ENCODE measurements at places on chromosomes 2 and 18. TPM values are rescaled to one million over a fixed set of nuclear protein-coding genes. Genes with fewer than 3 reads are reported as not detected.

The LBX2 gene
- total RNA-seq: 3.0 TPM

The CHST9 gene
- 0.21 TPM for total RNA-seq

DNA sequence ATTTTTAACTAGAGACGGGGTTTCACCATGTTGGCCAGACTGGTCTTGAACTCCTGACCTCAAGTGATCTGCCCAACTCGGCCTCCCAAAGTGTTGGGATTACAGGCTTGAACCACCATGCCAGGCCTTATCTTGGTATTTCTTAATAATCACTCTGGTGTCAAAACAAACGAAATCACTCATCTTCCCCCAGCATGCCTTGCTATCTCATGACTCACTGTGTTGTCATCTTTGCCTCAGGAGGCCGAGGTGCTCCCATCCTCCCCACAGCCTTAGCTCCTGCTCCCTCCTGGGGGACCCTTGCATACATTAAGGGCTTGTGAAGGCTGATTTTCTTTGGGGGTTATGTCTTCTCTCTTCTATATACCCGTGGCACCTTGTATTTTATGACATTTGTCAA is 250.1 kb upstream of the DPP10 start:
- H3K4me1 ChIP-seq: no peaks in the 10 kb centered on the region
- no peak overlapping the region for H3K27ac ChIP-seq
- no peaks in the 10 kb centered on the region for H3K36me3 ChIP-seq

GRCh38 chr2:161898633-161899032 is 175.4 kb downstream of the DPP4 start:
- no peak overlapping the region for H3K27ac ChIP-seq
- DNase-seq: no peak
- no peaks in the 10 kb centered on the region for H3K4me1 ChIP-seq
- no peaks in the 10 kb centered on the region for H3K27me3 ChIP-seq
- no peak overlapping the region for H3K4me3 ChIP-seq

GRCh38 chr2:58484221-58484620 is 243.1 kb upstream of the FANCL start:
- H3K27ac ChIP-seq: no peak overlapping the region
- H3K27me3 ChIP-seq: no peaks in the 10 kb centered on the region
- no peak overlapping the region for H3K4me3 ChIP-seq
- DNase-seq: no peak
- no peaks in the 10 kb centered on the region for H3K36me3 ChIP-seq

- no peaks in the 10 kb centered on the region for H3K27me3 ChIP-seq
- H3K27ac ChIP-seq: no peak overlapping the region
- no peak for DNase-seq
- no peaks in the 10 kb centered on the region for H3K36me3 ChIP-seq
- no peaks in the 10 kb centered on the region for H3K4me1 ChIP-seq
Observed at GRCh38 chr2:49189512-49190225, 35.4 kb upstream of the FSHR start.

- no peaks in the 10 kb centered on the region for H3K27me3 ChIP-seq
- no peaks in the 10 kb centered on the region for H3K36me3 ChIP-seq
- no peak for DNase-seq
- peaks cover 3% of the 10 kb centered on the region for H3K4me1 ChIP-seq
Observed at GRCh38 chr2:11396467-11397445, 52.3 kb upstream of the ROCK2 start.

GRCh38 chr2:9547262-9547991 is 8.2 kb downstream of the ADAM17 start:
- H3K4me1 ChIP-seq: peaks cover 40% of the 10 kb centered on the region
- H3K4me3 ChIP-seq: no peak overlapping the region
- no peak for DNase-seq
- H3K27me3 ChIP-seq: no peaks in the 10 kb centered on the region
- no peak overlapping the region for H3K27ac ChIP-seq
- H3K36me3 ChIP-seq: peaks cover 6% of the 10 kb centered on the region

DNA sequence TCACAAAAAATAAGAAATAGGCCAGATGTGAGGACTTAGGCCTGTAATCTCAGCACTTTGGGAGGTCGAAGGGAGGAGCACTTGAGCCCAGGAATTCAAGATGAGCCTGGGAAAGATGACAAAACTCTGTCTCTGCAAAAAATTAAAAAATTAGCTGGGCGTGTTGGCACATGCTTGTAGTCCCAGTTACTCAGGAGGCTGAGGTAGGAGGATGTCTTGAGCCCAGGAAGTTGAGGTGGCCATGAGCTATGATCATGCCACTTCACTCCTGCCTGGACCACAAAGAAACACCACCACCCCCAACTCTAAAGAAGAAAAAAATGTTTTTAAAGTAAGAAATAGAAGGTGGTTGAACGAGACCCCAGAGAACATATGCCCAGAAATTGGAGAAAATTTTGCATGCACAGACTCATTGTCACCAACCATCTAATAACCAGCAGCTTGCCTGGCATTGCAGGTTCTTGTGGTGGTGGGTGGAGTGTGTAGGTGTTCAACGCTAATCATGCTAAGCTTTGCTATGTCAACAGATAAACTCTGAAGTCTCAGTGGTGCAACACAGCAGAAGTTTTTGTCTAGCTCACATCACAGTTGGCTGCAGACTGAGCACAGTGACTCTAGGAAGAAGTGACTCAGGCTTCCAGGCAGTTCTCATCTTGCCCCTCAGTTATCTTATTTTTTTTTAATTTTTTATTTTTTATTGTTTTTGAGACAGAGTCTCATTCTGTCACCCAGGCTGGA is 18.6 kb downstream of the ARL4C start:
- H3K27me3 ChIP-seq: no peaks in the 10 kb centered on the region
- no peak for DNase-seq
- H3K36me3 ChIP-seq: no peaks in the 10 kb centered on the region
- H3K4me1 ChIP-seq: no peaks in the 10 kb centered on the region
- no peak overlapping the region for H3K4me3 ChIP-seq

GRCh38 chr18:3383381-3383915 is 66.5 kb upstream of the TGIF1 start:
- H3K4me3 ChIP-seq: no peak overlapping the region
- H3K36me3 ChIP-seq: no peaks in the 10 kb centered on the region
- H3K27ac ChIP-seq: no peak overlapping the region
- DNase-seq: no peak
- no peaks in the 10 kb centered on the region for H3K27me3 ChIP-seq

GRCh38 chr2:33291278-33292013 is 185.0 kb upstream of the RASGRP3 start:
- H3K4me3 ChIP-seq: no peak overlapping the region
- H3K27ac ChIP-seq: peak overlapping the region; percentile 88
- DNase-seq: no peak
- H3K4me1 ChIP-seq: peaks cover 28% of the 10 kb centered on the region

GRCh38 chr2:159797543-159798375 is at the start of gene CD302:
Gene CD302, minus strand, starts transcription at chr2:159798208. Its CDS starts 10 bp downstream, at chr2:159798198.
- peak; percentile 84 for DNase-seq
- H3K4me1 ChIP-seq: peaks cover 14% of the 10 kb centered on the region
- no peaks in the 10 kb centered on the region for H3K27me3 ChIP-seq
- peak within 1 kb of the TSS; percentile 98 for H3K4me3 ChIP-seq
- no peaks in the 10 kb centered on the region for H3K36me3 ChIP-seq

GRCh38 chr18:51569153-51569552 is 371.7 kb upstream of the MEX3C start:
- no peak overlapping the region for H3K27ac ChIP-seq
- H3K36me3 ChIP-seq: no peaks in the 10 kb centered on the region
- DNase-seq: no peak
- H3K4me1 ChIP-seq: no peaks in the 10 kb centered on the region
- no peaks in the 10 kb centered on the region for H3K27me3 ChIP-seq

Measured in ascending aorta (tissue), 2 donors.